ENCODE measurements at places on chromosomes 16 and 17.

- DNase-seq = no peak
Observed at GRCh38 chr16:86185089-86185488, 286.1 kb downstream of the IRF8 start.

DNA sequence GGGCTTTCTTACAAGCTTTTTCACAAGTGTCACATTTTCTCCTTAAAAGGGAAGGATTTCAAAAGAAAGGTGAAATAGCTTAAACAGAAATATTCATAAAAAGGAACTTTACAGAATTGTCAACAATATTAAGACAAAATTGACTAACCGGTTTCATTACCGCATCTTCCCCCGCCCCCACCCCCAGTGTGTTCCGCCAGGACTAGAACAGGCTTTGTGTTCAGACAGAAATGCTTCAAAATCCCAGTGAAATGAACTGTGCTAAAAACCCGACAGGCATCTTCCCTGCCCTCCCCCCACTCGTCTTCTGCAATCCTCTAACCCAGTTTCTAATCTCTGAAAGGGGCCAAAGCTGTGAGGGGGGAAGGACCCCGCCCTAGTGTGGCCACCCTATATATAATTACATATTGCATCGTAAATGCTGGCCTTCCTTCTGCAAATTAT is 990 bp upstream of the ROGDI start:
- DNase-seq = no peak

DNA sequence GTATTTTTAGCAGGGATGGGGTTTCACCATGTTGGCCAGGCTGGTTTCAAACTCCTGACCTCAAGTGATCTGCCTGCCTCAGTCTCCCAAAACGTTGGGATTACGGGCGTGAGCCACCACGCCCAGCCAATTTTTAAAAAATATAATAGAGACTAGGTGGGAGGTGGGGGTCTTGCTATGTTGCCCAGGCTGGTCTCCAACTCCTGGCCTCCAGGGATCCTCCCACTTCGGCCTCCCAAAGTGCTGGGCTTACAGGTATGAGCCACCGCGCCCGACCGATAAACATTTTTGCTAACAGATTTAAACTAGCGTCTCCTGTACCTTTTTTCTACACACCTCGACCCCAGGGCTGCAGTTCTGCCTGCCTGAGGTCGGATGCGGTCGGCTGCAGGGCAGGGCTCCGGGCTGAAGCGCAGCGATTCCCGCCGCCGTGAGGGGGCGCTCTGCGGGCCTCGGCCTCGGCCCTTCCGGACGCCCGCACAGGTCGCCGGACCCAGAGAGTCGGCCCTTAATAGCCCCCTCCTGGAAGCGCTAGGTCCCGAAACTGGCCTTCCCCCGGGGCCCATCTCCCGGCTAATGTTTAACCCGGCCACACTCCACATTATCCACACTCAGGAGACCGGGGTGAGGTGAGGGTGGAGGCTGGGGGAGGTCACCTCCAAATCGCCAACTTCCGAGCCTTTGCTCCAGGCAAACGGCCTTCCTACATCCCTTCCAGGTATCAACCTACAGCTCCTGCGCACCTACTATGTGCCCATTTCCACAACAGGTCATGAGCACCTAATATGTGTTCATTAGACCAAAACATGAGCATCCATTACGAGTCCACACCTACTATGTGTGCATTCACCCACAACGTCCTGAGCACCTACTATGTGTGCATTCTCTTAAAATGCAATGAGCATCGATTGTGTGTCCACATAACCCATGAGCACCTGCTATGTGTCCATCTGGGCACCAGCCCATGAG is 2.0 kb upstream of the GLIS2 start:
- DNase-seq = peak; percentile 77

- no peak for DNase-seq
Observed at GRCh38 chr16:26987597-26988010, 79.1 kb upstream of the C16orf82 start.

DNA sequence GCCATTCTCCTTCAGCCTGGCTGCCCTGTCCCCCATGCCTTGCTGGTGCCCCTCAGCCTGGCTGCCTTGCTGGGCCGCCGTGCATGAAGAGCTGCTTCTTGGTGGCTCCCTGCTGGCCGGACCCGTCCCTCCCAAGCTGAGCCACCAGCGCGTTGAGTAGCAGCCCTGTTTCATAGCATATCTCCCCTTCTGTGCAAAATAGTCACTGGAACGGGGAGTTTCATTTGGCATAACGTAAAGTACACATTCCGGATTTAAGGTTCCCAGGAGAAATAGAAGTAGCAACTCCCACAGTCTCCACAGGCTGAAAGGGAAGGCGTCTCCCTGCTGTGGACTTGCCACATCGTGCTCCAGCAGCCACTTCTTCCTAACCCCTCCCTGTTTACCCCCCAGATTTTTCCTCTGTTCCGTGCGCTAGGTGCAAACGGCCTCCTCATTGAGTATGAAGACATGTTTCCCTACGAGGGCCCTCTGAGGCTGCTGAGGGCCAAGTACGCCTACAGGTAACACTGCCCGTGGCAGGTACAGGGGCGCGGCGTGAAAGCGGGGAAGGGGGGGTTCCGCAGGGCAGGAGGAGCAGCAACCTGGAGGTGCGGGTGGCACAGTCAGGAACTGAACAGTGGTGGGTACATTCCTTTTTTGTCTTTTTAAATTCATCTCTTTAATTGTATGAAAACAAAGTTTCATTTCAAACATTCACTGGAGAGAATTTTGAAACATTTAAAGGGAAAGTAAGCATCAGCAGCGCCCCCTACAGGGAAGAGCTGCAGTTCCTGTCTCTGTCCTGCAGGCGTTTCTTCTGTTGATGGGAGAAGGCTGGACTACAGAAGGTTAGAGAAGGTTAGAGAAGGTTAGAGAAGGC is 5.8 kb upstream of the OGFOD3 start:
- DNase-seq = no peak

Measured in progenitor cell of endocrine pancreas (in vitro differentiated cells).